ENCODE measurements at places on chromosomes 5 and 9.

DNA sequence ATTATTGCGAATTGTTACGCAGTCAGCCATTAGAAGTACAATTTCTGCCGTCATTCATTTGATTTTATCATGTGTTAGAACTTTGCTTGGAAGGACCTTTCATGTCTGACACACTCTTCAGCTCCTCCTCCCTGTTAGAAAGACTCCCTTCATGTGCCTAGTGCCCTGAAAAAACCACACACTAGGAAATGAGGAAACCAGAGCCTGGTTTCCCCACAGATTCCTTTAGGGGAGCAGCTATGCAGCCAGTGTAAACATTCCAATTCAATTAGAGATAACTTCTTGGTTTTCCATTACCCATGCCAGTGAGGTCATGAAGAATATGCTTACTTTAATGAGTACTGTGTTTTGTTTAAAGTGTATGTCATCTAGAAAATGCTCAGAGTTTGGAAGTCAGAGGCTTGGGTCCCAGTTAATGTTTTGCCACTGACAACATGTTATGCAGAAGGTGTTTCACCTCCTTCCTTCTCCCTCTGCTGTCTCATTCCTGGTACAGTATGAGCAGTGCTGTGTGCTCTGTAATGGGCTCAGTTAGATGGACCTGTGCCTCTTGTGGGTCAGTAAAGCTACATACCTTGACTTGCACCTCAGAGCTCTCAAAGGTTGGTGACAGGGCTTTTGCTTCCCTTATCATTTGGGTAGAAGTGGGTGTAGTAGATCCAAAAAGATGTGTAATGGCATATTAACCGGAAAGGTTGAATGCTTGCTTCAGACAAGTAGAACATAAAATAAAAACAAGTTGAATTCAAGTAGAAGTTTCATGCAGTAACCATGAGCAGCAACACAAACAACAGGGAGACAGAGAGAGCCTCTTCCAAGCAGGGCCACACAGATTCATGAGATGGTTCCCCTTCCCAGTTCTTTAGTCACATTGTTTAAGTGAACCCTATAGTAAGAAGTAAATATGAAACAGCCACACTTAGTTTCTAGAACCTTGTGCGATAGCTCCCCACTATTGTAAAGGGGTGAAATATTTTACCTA is 52.6 kb upstream of the TNFAIP8 start:
- DNase-seq, result no peak

DNA sequence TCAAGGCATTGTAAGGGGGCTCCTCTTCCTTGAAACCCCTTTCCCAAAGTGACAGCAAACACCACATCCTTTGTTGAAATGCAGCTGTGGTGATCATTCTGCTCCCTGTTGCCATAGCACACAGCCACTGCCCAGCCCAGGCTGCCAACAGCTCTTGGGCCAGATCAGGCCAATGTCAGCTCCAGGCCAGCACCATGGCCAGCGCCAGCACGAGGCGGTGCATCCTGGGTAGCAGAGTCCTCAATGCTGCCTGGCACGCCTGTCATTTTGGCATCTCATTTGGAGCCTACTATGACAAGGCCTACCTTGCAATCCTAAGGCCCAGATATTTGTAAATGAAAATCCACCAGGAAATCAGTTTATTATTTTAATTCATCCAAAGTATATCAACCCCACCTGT is 390.6 kb downstream of the DNAH5 start:
- no peak for DNase-seq

DNA sequence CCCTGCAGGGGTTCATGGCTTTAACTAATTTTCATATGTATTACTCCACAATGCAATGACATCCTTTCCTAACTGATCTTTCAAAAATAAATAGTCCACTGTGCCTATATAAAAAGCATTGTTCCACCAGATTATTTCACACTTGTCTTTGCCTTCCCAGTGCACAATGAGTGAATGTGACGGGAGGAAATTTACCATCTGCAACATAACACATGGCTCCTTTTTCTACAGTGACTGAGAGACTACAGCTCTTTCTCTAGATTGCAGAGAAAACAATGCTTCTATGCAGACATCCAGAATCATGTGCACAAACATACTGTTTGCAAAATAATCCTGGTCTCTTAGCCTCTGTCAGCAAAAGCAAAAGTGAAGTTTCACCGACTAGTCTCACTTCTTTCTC is 483.7 kb upstream of the PIK3R1 start:
- DNase-seq, result no peak

GRCh38 chr9:113472199-113472598 is 8.7 kb downstream of the RGS3 start:
- DNase-seq, result no peak

GRCh38 chr5:66608501-66608900 is 12.3 kb downstream of the MAST4 start:
- no peak for DNase-seq

DNA sequence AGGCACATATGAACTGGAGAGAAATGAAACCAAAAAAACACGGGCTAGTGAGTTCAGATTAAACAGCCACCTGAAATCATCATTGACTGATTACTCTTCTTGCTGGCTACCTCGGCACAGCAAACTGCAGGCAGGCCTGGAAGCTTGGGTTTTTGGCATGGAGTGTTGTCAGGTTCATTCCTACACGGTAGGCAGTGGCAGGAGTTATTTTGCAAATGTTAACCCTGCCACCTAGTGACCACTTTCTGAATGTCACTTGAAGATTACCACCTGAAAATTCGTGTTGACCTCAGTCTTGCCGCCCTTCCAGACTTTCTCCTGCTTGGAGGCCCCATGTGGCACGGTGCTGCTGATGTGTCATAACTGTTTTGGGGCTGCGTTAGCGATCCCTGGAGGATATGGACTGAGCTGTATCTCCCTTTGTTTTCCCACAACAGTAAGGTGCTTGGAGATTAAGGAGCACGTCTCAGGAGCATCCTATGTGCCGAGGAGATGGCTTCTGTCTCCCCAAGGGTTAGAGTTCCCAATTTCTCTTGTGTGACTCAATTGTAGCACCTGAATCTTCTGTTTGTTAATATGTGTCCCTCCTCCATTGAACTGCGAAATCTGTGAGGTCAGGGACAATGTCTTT is 12.7 kb upstream of the CD180 start:
- peak; percentile 70 for DNase-seq

DNA sequence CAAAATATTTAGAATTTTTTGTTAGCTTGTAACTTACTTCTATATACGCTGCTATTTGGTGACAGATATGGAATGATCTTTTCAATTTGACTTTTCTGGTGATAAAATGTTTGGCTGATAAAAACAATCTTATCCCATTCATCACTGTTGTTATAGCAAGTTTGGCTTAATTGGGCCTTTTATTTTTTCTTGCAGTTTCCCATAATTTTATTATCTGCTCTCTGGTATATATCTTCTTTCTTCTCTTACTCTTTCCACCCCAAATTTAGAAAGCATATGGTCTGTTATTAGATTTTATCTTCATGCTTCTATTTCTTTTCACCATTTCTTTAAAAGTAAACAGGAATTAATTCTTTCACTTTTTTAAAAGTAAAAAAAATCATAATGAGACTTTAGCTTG is 474.4 kb downstream of the TLE1 start:
- DNase-seq, result no peak

DNA sequence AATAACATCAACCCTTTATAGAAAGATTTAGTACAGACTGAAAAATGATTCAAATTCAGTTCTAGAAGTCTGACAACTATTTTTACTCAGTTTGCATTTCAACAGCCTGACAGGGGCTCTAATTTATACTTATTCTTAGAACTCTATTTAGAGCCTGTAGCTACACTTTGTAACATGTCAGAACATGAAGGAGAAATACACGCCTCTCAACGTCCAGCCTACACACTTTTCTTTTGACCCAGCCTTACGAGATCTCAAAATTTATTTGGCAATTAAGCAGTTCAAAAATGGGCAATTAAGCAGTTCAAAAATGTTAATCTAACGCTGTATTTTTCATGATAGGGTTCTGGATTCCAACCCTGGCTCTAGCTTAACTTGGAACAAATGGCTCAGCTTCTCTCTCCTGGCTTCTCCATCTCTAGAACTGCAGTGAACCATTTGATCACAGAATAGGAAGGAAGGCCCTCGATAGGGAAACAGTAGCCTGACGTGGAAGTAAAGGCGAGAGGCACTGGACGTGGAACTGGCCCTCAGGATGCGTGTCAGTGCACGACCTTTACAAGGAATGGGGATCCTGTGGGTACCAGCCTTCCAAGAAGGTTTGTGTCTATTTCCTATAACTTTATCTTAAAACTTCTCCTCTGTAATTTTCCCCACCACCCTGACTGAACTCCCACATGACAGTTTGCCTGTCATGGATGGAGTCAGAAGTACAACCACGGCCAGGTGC is 66.4 kb downstream of the PRRT1B start:
- DNase-seq, result no peak

DNA sequence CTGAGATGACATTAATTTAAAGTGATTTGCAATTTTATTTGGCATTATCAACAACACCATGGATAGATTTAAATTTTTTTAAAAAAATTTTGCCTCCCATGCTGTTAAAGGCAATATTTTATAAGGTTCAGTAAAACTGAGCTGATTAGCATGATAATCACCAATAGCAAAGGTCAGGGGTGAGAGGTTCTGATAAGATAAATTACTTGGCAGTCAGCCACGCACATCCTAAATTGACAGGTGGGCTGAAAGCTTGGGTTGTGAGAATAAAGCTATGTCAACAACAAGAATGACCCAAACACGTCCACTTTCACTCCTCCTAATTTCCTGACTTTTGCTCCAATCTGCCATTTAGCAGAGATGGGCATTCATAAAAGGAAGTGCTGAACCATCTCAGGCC is 127.1 kb downstream of the LHFPL2 start:
- DNase-seq, result no peak

- no peak for DNase-seq
Measured at GRCh38 chr5:171647904-171648260, 137.7 kb upstream of the SMIM23 start.

DNA sequence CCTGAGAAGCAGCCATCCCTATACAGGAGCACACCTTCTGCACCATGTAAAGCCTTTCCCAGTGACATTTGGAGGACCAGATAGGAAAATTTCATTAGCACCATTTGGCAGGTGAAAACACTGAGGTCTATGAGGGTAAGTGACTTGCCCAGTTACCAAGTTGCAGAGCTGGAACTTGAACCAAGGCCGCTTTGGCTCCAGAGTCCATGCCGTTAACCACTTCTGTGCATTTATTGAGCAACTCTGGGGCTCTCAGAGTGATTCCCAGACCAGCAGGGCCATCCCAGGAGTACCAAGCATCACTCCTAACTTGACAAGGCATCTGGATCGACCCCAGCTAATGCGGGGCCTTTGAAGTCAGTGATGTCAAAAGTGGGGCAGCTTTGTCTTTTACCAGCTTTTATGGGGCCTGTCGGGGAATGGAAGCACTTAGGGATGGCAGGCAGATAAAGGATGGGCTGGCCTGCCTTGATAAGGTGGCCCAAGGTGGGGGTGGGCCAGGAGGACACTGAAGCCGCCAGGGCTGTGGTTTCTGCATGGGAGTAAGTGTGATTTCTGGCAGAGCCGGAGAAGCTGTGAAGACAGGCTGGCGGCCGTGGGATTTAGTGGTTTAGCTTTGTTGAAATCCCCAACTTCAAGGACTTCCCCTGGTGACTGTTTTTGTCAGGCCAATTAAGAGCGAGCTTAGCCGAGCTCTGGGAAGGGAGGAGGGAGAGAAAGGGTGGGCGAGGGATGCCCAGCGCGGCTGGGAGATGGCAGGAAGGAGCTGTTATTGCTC is 127.3 kb downstream of the MACROH2A1 start:
- DNase-seq, result no peak

DNA sequence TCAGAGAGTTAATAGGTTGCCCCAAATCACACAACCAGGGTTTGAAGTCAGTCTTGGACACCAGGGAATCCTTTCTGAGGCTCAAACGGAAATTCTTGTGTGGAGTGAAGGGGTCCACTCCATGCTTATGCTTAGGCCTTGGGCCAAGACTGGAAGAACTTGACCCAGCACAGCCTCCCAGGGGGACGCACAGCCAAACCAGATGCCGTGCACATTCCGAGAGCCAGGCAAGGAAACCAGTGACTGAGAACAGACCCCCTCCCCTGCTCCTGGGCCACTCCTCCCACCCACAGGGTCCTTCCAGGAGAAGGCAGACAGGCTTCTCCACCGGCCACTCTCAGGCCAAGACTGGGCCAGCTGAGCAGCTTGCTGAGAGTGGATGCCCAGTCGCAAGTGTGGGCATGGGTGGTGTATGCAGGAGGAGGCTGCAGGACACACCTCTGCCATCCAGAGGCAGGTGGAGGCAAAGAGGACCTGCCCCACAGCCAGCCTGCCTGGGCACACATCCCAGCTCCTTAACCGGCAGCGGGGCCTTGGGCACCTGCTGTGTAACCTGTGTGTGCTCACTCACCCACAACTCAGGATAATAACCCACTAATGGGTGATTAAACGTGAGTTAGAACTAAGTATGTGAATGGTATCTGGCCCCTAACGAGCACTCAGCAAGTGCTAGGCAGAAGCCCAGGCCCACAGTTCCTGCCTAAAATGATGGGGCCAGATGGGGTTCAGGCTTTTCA is 38.0 kb downstream of the NIPAL4 start:
- no peak for DNase-seq

- no peak for DNase-seq
Measured at GRCh38 chr5:60640901-60641300, 59.1 kb downstream of the DEPDC1B start.

DNA sequence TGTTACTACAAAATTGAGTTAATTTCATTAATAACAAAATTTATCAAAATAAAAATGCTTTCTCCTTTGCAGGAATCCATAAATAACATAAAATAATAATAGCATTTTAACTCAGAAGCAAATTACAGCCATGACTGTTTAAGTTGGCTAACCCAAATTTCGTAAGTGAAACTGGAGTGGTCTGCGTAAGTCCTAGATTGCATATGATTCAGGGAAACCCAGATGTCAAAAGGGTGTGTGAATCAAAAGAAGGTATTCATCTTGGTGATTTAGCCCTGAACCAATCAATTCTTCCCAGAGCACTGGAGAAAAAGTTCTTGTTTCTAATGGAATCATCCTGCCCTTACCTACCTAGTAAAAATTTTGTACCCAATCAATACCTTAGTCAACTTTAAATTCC is 547.6 kb downstream of the RAB3C start:
- no peak for DNase-seq

DNA sequence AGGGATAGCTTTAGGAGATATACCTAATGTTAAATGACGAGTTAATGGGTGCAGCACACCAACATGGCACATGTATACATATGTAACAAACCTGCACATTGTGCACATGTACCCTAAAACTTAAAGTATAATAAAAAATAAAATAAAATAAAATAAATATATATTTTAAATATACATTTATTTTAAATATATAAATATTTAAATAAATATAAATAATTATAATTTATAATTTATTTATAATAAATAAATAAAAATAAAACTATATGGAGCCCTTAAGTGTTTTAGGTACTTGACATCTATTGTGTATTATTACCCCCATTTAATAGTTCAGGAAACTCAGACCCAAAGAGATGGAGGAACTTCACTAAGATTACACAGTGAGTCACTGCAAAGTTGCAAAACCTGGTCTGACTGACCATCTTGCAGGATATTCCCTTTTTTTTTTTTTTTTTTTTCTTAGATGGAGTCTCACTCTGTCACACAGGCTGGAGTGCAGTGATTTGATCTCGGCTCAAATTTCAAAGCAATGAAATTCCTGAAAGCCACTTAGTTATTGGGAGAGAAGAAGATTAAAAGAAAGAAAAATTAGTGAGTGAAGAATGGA is 5.8 kb upstream of the C5orf52 start:
- no peak for DNase-seq

Data from stimulated activated CD8-positive, alpha-beta memory T cell treated with anti-CD3 and anti-CD28 coated beads, Interleukin-4, amount 100 ng/mL, for 48 hours (primary cell).